Liver (tissue), 10 donors: ENCODE measurements at places on chromosomes 13 and 19.

DNA sequence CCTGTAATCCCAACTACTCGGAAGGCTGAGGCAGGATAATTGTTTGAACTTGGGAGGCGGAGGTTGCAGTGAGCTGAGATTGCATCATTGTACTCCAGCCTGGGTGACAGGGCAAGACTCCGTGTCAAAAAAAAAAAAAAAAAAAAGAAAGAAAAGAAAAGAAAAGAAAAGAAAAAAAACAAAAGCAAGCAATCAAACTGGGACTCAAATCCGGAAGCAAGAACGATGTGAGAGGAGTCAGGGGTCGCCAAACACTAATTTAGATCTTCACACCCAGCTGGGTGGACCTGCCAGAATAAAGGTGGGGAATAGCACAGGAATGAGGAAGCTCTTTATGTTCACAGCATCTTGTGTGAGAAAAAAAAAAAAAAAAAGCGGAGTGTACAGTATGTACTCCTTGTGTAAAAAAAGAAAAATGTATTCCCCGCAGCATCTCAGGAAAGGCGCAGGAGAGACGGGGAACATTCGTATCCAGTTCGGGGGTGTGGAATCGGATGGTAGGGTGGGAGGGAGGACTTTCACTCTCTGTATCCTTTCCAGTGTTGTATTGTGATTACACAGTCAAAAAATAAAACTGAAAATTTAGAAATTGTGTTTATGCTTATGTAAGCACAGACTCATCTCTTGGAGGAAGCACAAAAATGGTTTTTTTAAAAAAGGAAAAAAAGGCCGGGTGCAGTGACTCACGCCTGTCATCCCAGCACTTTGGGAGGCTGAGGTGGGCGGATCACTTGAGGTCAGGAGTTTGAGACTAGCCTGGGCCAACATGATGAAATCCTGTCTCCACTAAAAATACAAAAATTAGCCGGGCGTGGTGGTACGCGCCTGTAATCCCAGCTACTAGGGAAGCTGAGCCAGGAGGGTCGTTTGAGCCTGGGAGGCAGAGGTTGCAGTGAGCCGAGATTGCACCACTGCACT is 7.6 kb downstream of the DNAJB1 start:
- no peak for DNase-seq

GRCh38 chr19:2978772-2979171 is 1.4 kb downstream of the TLE6 start:
- no peak for DNase-seq

- no peak for DNase-seq
Observed at GRCh38 chr19:37991176-37991835, 84.3 kb downstream of the SIPA1L3 start.

- no peak for DNase-seq
Observed at GRCh38 chr19:48444129-48444935, 1.5 kb upstream of the GRWD1 start.

DNA sequence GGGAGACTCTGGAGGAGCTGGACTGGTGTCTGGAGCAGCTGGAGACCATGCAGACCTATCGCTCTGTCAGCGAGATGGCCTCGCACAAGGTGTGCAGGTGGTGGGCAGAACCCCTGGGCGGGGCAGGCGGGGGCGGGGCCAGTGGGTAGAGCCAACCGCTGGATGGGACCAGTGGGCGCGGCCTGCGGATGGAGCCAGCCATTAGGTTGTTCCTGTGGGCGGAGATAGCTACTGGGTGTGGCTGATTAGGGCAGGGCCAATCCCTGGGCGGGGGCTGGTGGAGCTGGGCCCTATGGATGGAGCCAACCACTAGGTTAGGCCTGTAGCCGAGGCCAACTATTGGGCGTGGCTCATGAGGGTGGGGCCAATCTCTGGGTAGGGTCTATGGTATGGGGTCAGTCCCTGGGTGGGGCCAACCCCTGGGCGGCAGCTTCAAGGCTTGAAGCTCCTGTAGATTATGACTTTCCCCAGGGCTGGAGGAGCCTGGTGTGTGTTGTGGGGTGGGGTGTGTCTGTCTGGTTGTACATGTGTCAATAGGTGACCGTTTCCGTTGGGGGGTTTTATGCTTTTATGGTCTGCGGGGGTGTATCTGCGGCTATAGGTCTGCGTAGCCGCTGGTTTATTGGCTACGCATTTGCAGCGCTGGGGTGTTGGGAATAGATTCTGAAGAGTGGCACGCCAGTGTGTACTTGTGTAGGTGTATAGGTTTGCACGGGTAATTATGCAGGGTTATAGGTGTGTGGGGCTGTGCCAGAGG is 30.7 kb downstream of the PDE4A start:
- DNase-seq: peak; percentile 66

GRCh38 chr13:111398196-111398595 is 77.8 kb downstream of the TEX29 start:
- DNase-seq: peak; percentile 14

DNA sequence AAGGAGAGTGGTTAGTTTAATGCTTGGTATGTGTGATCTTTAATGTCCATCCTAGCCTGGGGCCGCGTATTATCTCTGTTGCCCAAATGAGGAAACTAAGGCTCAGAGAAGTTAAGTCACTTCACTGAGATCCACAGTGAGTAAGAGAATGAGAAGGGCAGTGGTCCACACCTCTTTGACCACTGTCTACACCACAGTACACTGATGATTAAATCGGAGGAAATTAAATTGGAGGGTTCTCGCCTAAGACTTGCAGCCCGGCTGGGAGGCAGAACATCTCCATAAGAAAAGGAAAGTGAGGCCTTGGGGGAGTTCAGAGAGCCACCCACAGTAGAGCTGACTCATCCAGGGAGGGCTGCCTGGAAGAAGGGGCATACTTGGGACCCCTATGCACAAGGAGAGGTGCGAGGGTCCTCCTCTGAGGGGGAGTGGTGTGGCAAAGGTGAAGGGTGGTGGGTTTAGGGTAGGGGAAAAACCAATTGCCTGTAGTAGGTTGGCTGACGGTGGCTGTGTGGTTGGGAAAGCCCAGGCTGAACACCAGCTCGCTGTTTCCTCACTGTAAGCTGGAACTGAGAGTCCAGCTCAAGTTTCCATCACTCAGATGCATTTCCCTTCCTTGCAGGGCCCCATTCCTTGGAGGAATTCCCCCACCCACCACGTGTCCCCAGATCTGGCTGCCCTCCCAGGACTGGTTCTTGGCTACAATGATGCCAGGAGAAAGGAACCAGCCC is 15.0 kb upstream of the DHRS12 start:
- DNase-seq: no peak

DNA sequence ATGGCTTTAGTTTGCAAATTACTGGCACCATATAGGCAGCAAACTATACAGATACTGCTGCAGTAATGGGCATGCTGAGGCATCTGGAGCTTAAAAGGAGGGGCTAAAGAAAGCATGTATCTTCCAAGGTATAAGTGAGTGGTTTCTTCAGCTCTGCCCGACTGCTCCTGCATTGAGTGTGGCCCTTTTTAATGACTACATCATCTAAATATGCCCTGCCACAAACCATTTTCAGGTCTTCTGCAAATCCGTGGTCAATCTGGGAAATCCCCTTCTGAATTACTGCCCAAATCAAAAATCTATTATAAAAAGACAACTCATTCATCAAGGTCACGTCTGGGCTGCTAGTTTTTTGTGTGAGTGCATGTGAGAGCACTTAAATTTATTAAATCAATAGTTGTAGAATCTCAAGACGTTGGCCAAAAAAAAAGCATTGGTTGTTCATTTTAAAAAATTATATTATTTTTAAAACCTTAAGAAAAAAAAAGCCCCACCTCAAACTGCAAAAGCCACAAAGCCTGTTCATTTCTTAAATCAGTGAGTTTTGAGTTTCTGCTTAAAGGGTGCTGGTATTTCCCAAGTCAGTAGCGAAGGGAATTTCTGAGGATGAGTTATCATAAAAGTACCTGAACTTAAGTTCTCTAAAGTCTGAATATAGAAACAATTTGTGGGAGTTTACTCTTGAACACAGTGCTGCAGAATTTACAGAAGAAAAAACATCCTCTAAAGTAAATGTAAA is 16.3 kb downstream of the LCP1 start:
- DNase-seq: no peak

- no peak for DNase-seq
Observed at GRCh38 chr19:10412257-10412977, 7.9 kb upstream of the PDE4A start.

DNA sequence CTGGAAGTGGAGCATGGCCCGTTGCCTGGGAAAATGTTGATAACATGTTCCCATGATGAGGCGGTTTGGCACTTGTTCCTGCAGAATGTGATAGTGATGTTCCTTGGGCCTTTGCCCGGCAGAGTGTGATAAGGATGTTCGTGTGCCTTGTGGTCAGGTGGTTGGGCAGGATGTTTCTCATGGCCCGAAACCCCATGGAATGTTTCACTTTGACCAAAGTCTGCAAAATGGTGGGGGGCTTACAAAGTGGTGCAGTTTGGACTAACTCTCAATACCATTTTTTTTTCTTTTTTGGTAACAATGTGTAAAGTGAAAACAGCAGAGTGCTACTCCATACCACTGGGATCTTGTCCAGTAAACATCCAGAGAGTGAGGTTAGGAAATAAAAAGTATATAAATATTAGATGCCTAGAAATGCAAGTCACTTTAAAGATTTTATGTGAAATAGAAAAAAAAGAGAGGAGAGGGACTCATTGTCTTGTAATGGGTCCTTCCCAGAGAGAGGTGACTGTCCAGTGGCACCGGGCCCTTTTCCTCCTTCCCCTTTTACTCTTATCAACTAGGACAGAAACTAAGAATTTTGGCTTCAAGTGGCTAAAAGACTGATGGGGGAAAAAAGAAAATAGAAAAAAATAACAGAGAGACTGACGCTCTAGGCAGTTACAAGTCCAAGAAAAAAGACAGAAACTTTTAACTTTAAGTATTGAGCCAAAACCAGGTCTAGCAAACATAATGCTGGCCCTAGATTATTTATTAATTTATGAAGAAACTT is 5.7 kb downstream of the FPR3 start:
- DNase-seq: no peak

DNA sequence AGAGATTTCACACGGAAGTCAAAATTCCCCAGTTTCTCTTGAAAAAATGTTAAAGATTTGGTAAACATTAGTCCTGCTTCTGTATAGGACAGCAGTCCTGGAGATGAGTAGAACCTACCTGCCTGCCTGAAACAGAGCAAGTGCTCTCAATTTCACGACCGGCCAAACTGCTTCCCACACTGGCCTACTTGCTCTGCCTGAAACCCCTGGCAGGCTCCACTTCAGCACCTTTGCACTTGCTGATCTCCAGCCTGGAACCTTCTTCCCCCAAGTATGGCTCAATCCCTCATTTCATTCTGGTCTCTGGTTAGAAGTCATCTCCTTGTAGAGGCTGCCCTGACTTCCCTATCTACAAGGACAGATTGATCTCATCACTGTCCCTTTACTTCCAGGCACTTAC is 271.4 kb downstream of the DLEU7 start:
- no peak for DNase-seq

GRCh38 chr13:85974608-85975366 is 175.6 kb upstream of the SLITRK6 start:
- no peak for DNase-seq

- no peak for DNase-seq
Observed at GRCh38 chr13:70809588-70809987, 701.3 kb upstream of the KLHL1 start.
